ENCODE measurements at places on chromosomes 2 and 18. TPM values are rescaled to one million over a fixed set of nuclear protein-coding genes. Genes with fewer than 3 reads are reported as not detected.

SKOR2 gene
- polyA plus RNA-seq: not detected

DNA sequence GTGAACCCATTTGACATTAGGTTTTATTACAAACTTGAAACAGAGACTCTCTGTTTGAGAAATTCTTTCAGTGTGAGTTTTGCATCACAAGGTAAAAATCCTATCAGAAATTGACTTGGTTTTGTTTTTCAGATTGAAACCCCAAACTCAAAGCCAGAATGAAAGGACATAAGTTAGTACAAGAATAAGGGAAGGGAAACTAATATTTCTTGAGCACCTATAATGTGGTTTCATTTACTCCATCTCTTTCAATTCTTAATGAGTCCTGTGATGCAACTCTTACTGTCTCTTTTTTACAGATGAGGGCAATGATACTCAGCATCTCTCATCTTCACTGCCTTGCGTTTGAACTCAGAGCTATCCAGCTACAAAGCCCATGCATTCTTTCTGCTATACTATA, 210.0 kb upstream of the SIX3 start:
- H3K4me1 ChIP-seq: no peaks in the 10 kb centered on the region
- H3K27me3 ChIP-seq: no peaks in the 10 kb centered on the region
- H3K36me3 ChIP-seq: no peaks in the 10 kb centered on the region

FHOD3 gene
- polyA plus RNA-seq: 109 TPM

DNA sequence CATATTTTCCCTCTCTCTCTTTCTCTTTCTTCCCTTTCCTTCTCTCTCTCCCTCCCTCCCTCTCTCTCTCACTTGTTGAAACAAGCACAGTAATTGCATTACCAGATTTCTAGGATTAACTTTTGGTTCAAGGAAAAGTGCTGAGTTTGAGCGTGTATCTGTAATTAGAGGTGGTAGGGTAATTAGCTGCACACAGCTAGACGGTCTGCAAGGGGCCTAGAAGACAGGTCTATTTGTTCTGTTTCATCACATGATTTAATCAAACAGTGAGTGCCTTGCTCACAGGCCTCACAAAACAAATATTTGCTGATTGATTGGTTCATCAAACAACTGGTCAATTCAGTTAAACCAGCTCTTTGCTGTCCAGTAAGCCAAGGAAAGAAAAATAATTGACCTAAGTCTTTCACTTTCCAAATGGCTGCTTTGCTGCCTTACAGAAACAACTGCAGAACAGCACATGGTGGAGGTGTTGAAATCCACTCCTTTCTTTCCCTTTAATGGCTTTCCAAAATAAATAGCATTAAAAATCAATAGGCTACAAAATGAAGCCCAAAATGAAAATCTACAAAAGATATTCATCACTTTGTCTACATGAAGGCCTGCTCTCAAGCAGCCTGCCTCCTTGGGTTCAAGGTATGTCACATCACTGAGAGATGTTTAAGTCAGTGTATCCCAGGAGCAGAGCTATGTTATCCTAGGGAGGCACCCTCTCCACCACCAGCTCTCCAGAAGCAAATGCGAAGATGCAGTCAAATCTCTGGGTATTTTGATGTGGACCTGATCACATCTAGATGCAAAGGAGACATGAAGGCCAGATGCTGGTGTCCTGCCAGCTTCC, 264.4 kb upstream of the SIX2 start:
- DNase-seq: no peak
- no peaks in the 10 kb centered on the region for H3K27me3 ChIP-seq
- H3K36me3 ChIP-seq: no peaks in the 10 kb centered on the region
- H3K4me3 ChIP-seq: no peak overlapping the region
- no peak overlapping the region for H3K27ac ChIP-seq

DNA sequence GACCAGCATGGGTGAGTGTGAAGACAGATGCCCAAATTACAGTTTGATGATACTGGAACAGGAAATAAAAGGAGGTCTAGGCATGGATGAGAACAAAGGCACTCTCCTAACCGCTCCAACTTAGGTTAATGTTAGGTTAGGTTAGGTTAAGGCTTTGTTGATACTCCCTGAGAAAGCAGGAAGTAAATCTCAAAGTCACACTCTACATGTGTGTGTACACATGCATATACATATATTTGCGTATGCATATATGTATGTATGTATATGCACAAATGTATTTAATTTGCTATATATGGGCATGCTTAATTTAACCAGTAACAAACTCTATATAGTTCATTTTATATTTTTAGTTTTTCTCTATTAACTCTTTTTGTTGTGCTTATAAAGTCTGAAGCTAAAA, 139.3 kb downstream of the UPP2 start:
- H3K27me3 ChIP-seq: no peaks in the 10 kb centered on the region
- no peak for DNase-seq
- H3K36me3 ChIP-seq: no peaks in the 10 kb centered on the region

DNA sequence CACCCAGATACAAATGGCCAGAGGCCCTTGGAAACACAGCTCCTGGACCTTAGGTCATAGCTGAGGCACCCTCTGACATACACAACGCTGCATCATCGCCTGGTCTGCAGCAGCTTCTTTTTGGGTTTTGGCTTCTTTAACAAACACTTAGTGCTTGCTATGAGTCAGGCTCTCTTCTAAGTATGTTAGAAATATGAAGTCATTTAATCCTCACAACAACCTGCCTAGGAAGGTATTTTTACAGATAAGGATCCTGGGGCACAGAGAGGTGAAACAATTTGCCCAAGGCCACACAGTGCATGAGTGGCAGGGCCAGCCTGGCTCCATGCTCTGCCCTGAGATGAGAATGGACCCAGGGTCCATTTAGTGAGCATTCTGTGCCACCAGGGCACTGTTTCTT, 96.6 kb downstream of the TMEM17 start:
- H3K27ac ChIP-seq: no peak overlapping the region
- H3K27me3 ChIP-seq: no peaks in the 10 kb centered on the region
- H3K4me1 ChIP-seq: peaks cover 37% of the 10 kb centered on the region

CSRNP3 gene
- polyA plus RNA-seq: 1.6 TPM

SRBD1 gene
- polyA plus RNA-seq: 3.0 TPM

GRCh38 chr2:70046534-70046933, 40.7 kb upstream of the PCBP1 start:
- peak overlapping the region; percentile 20 for H3K27ac ChIP-seq
- no peak for DNase-seq
- no peaks in the 10 kb centered on the region for H3K27me3 ChIP-seq
- H3K36me3 ChIP-seq: peaks cover 23% of the 10 kb centered on the region
- H3K4me1 ChIP-seq: peaks cover 26% of the 10 kb centered on the region

DNA sequence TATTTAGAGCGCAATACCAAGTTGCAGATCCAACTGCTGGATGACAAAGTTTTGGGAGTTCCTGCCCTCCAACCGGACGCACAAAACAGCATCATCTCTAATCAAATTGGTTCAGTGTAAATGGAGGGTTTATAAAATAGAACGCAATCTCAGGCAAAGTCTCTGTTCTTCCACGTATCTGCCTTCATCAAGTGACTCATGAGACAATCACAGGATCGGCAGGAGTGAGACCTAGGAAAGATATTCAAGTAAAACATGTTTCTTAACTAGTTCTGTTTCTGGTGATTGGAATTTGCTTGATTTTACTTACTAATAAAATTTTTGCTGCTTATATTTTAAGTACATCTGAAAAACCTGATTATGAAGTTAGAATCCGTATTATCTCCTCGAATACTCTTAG, 7.6 kb downstream of the FZD5 start:
- H3K4me3 ChIP-seq: no peak overlapping the region
- no peak overlapping the region for H3K27ac ChIP-seq
- H3K4me1 ChIP-seq: peaks cover 19% of the 10 kb centered on the region
- H3K36me3 ChIP-seq: peaks cover 10% of the 10 kb centered on the region
- no peaks in the 10 kb centered on the region for H3K27me3 ChIP-seq

DCC gene
- polyA plus RNA-seq: not detected

GRCh38 chr2:84851876-84852275, 29.0 kb downstream of the TRABD2A start:
- no peak overlapping the region for H3K27ac ChIP-seq
- no peaks in the 10 kb centered on the region for H3K4me1 ChIP-seq
- no peaks in the 10 kb centered on the region for H3K36me3 ChIP-seq
- H3K4me3 ChIP-seq: no peak overlapping the region
- DNase-seq: no peak

DOK1 gene
- 6.0 TPM for polyA plus RNA-seq

DNA sequence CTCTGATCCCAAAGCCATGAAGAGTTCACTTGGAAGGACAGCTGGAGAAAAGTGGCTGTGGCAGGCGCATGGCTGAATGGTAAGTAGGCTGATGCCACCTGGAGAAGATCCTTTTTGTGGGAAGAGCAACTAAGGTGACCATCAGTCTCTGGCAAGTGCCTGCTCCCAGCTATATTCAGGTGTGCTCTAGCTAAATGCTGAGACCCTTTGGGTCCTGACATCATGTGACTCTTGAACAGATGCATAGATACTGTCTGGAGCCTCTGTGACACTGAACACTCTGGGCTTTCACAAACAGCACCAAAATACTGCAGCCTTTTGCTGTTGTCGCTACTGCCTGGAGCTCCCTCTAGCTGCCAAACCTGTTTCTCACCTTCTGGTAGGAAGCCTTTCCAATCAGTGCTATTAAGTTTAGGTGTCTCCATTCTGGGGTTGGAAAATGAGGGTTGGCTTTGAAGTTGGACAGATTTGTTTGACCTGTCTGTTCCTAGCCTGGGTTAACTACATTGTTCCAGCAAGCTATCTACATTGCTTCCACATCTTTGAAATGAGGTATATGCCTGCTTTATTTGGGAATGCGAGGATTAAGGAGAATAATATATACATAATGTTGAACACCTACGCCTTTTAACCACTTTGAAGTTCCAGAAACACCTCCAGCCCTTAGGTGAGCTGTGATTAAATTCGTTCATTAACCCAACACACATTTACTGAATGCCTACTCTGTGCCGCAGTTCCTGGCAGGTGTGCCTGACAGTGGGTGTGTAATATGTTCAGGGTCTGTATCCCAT, 3.1 kb downstream of the EGR4 start:
- H3K27me3 ChIP-seq: peaks cover 37% of the 10 kb centered on the region
- DNase-seq: no peak
- no peak overlapping the region for H3K4me3 ChIP-seq
- H3K4me1 ChIP-seq: peaks cover 26% of the 10 kb centered on the region

SERPINB3 gene
- not detected for polyA plus RNA-seq

DNA sequence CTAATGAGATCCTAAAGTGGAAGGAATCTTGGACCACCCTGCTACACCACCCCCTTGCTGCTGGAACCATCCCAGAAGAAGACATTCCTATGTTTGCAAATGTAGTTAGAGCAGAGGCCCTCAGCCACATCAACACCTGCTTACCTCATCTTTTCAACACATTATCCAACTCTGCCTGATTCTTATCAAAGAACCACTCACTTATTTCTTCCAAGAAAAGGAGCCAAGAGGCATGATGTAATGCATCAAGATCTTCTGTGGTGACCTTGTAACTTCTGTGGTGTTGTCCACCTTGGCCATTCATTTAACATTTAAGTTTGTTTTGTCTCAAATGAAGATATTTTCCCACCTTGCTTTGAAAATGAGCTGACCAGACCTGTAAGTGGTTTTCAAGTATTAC, 338.1 kb downstream of the CTNNA2 start:
- H3K27ac ChIP-seq: no peak overlapping the region
- no peak overlapping the region for H3K4me3 ChIP-seq
- H3K27me3 ChIP-seq: no peaks in the 10 kb centered on the region
- no peaks in the 10 kb centered on the region for H3K36me3 ChIP-seq

DNA sequence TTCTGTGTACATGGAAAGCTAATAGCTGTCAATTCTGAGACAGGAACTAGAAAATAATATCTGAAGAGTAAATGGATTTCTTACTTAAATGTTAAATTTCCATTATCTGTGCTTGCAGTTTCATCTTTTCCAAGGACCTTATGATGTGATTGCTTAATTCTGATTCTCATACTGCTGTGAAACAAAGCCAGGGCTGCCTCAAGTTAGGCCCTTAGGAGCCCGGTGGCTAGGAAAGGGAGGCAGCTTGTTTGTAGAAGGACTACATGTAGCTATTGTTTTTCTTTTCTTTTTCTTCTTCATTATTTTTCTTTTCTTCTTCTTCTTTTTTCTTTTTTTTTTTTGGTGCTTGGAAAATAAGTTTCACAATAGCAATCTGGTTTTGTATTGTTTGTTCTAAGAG, 50.5 kb downstream of the XRCC5 start:
- no peaks in the 10 kb centered on the region for H3K4me1 ChIP-seq
- DNase-seq: no peak
- H3K36me3 ChIP-seq: peaks cover 93% of the 10 kb centered on the region
- no peaks in the 10 kb centered on the region for H3K27me3 ChIP-seq
- H3K27ac ChIP-seq: no peak overlapping the region

DNA sequence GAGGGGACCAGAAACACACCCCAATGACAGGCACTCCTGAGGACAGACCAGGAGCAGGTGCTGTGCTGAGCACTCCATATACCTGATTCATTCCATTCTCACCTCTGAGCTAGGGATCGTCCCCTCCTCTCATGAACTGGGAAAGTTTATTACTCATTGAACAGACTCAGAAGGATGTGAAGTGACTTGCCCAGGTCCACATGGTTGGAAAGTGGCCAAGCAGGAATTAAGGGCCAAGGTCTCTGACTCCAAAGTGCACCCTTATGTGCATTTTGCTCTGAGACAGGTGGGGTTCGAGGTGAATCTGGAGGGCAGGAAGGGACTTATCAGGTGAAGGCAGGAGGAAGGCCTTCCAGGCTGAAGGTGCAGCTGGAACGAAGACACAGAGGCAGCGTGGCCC, 25.1 kb upstream of the PLB1 start:
- no peak overlapping the region for H3K27ac ChIP-seq
- no peak overlapping the region for H3K4me3 ChIP-seq
- no peak for DNase-seq
- no peaks in the 10 kb centered on the region for H3K4me1 ChIP-seq
- H3K36me3 ChIP-seq: no peaks in the 10 kb centered on the region
- no peaks in the 10 kb centered on the region for H3K27me3 ChIP-seq

- no peak for DNase-seq
- H3K36me3 ChIP-seq: peaks cover 3% of the 10 kb centered on the region
- H3K4me3 ChIP-seq: no peak overlapping the region
- H3K27me3 ChIP-seq: no peaks in the 10 kb centered on the region
Measured at GRCh38 chr18:48693625-48694262, 154.9 kb downstream of the CTIF start.

AGAP1 gene
- polyA plus RNA-seq: 5.9 TPM

- DNase-seq: peak; percentile 28
- no peak overlapping the region for H3K27ac ChIP-seq
- H3K4me1 ChIP-seq: no peaks in the 10 kb centered on the region
- no peaks in the 10 kb centered on the region for H3K36me3 ChIP-seq
- H3K4me3 ChIP-seq: no peak overlapping the region
Measured at GRCh38 chr18:37322492-37323035, 243.0 kb downstream of the CELF4 start.
